ENCODE measurements at places on chromosomes 6 and 20.

DNA sequence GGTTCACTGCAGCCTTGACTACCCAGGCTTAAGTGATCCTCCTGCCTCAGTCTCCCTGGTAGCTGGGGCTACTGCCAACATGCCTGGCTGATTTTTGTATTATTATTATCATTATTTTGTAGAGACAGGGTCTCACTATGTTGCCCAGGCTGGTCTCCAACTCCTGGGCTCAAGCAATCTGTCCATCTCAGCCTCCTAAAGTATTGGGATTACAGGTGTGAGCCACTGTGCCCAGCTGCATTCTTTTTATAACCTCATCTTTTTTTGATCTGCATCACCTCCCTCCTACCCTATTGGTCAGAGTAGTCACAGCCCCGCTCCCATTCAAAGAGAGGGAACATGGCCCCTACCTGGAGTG is 23.6 kb upstream of the IER3 start:
- DNase-seq, result no peak

GRCh38 chr20:37697314-37697713 is 3.5 kb downstream of the CTNNBL1 start:
- no peak for DNase-seq

DNA sequence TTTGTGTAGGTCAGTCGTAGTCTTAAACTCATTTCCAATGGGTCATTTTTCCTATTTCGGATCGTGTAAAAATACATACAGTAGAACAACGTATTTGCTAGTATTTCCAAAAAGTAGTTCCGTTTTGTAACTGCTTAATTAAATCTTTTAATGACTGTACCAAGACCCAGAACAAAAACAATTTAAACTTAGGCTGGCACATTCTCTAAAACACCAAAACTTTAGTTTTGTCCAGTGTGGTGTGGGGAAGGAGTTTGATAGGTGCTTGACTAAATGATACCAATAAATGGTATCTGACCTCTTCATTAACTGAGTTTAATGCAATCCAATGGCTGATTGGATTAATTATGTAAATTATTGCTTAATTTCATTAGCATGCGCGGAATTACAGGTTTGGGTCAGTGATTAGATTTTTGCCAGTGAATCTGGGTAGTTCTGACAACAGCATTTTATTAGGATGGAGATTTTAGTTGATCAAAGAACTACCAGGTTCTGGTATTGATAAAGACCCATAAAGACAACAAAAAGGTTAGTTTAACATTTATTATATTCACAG is 20.8 kb downstream of the OR2B2 start:
- DNase-seq, result no peak

DNA sequence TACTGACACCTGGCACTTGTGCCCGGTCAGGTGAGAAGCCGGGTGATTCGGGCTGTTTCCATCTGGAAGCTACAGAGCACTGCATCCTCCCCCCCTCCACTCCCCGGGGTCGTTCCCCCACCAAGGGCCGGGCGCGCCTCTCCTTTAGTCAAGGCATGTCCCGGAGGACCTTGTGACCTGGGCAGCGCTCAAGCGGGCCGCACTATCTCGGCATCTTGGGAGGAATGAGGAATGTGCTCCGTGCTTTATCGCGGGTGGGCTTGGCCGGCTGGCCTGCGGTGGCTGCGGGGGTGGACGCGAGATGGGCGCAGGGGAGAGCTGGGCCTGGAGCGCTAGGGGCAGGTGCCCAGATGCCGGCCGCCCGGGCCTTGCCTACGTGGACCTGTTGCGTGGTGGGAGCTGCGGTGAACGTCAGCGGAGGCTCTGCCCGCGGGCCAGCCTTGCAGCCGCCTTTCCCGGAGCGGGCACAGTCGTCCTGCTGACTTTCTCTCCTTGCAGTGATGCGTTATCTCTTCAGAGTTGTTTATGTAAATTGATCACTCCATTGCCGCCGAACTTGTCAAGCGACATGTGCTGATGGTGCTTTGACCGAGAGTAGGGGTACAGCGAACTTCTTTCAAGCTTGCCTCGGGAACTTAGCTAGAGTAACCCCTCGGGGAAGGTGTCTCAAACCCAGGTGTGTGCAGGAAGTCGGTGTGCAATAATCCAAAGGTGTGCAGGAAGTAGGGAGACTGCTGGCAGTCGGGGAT is 1.1 kb downstream of the LRRC1 start:
- no peak for DNase-seq

- DNase-seq, result no peak
Measured at GRCh38 chr20:23641936-23642751, 4.4 kb upstream of the CST3 start.

GRCh38 chr6:111900735-111901134 is 27.5 kb upstream of the FYN start:
- DNase-seq, result no peak

DNA sequence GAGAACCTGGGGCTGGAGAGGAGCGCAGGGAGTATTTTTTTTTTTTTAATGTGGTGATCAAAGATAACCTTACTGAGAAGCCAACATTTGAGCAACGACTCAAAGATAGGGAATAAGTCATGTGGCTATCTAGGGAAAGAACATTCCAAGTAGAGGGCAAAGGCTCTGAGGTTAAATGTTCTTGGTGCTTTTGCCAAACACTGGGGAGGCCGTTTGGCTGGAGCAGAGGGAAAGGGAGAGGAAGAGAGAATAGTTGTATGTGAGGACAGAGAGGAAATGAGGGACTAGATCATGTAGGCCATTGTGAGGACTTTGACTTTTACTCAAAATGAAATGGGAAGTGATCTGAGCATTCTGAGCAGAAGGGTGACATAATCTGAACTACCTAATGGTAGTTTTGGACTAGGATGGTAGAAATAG is 27.8 kb downstream of the ACSS2 start:
- no peak for DNase-seq

GRCh38 chr20:47664068-47664437 is 121.2 kb downstream of the SULF2 start:
- DNase-seq, result no peak

DNA sequence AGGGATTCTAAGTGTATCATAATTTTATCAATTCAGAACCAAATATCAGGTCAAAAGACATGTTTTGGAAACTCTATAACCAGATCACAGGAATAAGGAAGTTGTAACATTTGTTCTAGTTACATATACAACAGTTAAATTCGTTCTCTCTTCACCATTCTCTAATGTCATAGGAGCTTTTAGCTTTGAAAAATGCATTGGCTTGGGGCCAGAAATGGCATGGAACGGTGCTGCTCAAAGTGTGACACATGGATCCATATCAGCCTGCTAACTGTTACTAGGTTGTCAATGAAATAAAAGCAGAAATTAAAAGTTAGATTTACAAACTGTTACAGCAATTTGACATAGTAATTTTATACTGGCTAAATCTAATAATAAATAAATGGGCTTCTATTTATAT is 120.3 kb downstream of the LCA5 start:
- no peak for DNase-seq

GRCh38 chr6:73667798-73668197 is 14.0 kb upstream of the SLC17A5 start:
- DNase-seq, result no peak
